ENCODE measurements at places on chromosomes 16 and 17.

- DNase-seq, result no peak
Measured at GRCh38 chr17:44757045-44757917, 1.5 kb upstream of the ADAM11 start.

GRCh38 chr16:8676737-8677375, 2.4 kb downstream of the ABAT start:
- no peak for DNase-seq

DNA sequence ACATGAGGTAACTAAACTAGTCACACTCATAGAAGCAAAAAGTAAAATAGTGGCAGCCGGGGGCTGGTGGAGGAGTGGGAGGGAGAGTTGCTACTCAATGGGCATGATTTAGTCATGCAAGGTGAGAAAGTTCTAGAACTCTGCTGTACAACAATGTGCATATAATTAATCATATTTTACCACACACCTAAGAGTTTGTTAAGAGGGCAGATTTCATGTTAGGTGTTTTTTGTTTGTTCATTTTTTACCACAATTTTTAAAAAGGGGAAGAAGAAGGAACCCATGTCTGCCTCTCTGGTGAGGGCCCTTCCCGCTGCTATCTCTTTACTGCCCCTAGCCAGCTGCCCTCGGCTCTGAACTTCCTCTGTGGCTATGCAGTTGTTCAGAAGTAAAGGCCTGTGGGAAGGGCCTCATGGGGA, 11.2 kb downstream of the CD300LB start:
- peak; percentile 63 for DNase-seq

GRCh38 chr17:39063681-39064069, 87.8 kb downstream of the PLXDC1 start:
- DNase-seq, result no peak

DNA sequence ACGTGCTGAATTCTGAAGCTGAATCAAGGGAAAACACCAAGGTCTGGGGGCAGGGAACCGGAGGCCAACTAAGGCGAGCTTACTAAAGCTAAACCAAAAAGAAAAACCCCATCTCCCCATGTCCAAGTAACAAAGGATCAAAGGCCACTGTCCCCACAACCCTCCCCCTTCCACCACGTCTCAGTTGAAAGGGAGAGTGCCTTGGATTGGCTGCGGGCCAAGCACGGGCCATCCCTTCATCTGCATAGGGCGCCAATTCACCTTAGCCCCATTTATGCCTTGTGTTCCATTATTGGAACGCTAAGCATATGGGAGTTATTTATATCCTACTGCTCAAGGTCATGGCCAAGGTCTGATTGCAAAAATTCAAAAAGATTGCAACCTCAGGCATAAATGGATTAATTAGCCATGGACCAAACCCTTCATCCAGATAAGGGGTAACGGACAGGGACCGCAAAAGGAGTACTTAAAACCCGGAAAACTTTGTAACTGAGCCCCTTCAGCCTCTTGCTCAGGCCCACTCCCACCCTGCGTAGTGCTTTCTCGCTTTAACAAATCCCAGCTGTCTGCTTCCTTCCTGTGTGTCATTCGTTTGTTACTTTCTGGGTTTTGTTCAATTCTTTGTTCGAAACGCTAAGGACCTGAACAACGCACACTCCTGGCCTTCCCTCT, 740 bp upstream of the ATP6V0D1 start:
- DNase-seq, result peak; percentile 77

- peak; percentile 43 for DNase-seq
Measured at GRCh38 chr17:7213895-7214299, 5.7 kb downstream of the DLG4 start.

DNA sequence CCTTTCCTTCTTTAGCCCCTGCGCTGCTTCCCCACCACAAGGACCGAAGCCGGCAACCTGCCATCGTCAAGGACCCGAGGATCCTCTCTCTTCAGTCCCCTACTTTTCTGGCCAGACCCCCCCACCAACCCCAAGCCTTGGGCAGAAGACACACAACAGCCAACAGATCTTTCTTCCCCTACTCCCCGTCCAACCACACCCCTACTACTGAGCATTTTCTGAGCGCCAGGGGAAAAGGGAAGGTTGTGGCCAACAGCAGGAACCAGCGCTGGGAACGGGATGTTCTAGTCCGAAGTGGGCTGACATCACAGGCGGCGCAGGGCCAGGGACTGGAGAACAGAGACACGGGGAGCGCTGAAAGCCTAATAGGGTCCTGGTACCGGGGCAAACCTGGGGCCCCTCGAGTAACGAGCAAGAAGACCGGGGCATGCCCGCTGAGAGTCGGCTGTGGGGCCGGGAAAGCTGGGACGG, 528 bp downstream of the PER1 start:
- no peak for DNase-seq

DNA sequence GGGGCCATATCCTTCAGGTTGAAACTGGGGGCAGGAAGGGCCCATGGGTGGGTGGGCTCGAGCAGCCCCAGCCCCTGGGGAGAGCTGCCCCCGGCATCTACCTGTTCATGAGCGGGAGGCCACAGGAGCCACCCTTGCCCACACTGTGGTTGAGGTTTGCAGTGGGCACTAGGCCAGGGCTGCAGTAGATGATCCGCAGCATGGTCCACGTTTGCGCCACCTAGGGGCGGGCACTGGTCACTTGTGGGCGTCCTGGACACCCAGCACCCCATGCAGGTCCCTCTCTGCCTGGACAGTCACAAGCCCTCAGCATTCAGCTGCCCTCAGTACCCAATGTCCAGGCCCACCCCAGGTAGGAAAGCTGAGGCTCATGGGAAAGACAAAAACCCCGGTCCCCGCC, 1.8 kb upstream of the JMJD8 start:
- no peak for DNase-seq

DNA sequence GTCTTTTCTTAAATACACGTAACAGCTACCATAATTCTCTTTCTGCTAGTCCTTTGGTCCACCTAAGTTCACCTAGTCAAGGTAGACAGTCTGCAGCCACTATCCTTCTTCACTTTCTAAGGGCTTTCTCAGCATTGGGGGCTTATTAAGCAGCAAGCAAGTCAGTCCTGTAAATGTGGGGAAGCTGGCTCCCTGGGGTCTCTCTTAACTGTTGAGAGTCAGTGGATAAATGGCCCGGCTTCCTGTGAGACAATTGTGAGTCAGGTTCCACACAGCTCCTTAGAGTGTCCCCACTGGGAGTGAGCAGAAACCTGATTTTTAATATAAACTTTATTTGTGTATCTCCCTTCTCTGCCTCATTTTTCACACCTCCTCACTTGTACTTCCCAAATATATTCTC, 132.1 kb downstream of the CDH13 start:
- DNase-seq, result no peak

DNA sequence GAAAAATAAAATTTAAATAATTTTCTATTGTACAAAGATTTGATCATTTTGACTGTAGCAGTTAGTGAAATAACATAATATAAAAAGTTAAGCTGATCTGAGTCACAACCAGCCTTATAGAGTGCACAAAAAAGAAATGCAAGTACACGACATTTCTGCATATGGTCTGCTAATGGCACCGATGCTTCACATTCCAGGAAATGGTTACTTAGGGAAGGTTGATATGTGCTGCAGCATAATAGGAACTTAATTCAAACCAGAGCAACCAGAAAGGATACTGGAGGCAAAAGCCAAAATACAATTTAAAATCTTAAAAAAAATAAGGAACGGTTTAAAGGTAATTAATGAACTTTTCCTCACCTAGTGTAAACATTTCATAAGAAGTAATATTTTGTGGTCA, 10.0 kb upstream of the CFDP1 start:
- DNase-seq, result no peak

- no peak for DNase-seq
Measured at GRCh38 chr16:61165797-61166196, 870.4 kb downstream of the CDH8 start.

DNA sequence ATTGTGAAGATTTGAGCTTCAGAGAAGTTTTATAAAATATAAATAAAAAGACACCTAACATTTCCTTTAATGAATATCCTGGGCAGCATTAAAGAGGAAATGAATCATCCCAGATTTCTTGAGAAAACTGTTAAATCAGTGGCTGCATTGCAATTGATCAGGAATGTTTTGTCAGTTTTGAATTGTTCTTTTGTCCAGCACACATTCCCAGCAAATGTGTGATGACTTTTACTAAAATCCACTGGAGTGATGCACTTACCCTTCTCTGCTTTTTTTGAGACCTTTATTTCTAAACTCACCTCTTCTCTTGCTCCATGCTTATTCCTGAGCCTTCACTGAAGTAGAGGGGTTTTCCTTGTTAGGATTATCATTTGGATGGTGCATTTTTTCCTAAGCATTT, 1307.2 kb downstream of the CDH8 start:
- DNase-seq, result no peak

DNA sequence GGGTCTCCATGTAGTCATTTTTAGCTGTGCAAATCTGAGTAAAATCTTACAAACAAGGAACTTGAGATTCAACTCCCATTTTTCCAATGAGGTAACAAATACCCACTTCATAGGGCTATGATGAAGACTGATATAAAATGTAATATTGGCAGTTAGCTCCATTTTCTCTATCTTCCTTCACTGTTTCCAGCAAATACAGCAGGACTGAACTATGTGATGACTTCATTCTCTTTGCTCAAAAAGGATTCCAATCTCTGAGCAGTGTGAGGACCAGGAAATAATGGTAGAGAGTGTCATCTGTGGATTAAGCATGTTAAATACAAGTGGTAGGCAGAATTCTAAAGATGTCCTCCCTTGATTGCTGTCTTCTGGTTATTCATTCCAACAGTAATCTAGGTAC, 18.3 kb downstream of the RND2 start:
- DNase-seq, result no peak

- DNase-seq, result no peak
Measured at GRCh38 chr17:50471009-50471905, 2.6 kb upstream of the CHAD start.

- no peak for DNase-seq
Measured at GRCh38 chr16:85629326-85629725, 16.2 kb downstream of the GSE1 start.

GRCh38 chr16:55250701-55251100, 73.3 kb upstream of the IRX6 start:
- no peak for DNase-seq

DNA sequence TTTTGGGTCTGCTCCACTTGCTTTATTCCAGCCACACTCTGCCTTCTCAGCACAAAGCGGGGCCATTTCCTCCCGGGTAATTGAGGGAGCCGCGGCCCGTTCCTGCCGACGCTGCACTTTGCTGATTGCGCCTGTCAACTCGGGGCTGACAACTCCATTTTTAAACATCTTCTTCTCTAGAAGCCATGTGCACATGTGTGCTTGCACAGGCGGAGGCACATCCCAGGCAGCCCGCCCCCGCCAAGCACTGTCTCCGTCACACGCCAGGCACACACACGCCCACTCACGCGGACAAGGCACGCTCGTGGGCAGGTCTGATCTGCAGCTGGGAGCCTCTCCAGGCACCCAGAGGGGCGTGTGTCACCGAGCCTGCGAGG, 63.2 kb downstream of the ENGASE start:
- peak; percentile 88 for DNase-seq

GRCh38 chr16:53769787-53770186, 65.8 kb downstream of the FTO start:
- no peak for DNase-seq

DNA sequence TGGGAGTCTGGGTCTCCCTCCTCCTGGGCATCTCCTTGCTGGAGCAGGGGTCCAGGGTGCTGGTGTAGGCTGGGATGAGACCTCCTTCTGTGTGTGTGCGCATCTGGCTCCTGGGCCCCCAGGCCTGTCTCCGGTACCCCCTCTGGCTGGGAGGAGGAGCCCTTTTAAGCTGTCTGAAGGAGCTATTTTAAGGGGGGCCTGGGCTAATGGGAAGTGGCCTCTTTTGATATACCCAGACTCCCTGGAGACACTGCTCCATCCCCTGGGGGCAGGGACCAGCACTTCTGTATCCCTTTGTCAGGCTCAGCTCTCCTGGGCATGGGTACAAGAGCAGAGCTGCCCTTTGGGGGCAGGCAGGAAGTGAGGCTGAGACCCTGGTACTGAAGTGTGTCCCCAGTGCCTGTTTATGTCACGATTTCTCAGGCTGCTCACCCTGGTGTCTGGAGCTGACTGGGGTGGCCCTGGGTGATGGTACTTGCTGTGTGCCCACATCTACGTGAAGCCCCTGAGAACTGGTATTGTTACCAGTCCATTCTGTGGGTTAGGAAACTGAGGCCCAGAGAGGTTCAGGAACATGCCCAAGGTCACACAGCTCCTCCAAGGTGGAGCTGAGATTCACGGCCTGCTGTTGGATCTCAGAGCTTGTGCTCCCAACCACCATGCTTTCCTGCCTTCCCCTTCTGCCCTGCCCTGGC, 6.5 kb downstream of the ADCY7 start:
- peak; percentile 1 for DNase-seq

- no peak for DNase-seq
Measured at GRCh38 chr17:59767176-59767575, 59.7 kb downstream of the VMP1 start.

GRCh38 chr17:65774787-65775186, 213.3 kb upstream of the AXIN2 start:
- DNase-seq, result no peak

DNA sequence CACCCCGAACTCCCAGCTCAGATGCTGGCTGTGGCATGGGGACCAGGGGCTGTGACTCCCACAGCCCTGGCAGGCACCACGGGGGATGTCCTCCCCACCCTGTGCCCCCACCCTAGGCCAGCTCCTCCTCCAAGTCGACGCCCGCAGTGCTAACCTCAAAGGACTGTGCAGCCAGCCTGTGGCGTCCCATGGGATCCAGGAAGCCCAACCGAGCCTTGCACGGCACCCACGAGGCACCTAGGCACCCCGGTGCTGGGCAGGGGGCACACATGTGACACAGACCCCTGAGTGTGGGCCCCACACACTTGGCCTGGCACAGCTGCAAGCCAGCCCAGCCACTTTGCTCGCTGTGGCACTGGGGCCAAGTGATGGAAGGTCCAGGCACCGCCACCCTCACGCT, 3.9 kb downstream of the GCGR start:
- DNase-seq, result no peak

GRCh38 chr17:1462164-1463112, 6.4 kb upstream of the CRK start:
- DNase-seq, result peak; percentile 4

DNA sequence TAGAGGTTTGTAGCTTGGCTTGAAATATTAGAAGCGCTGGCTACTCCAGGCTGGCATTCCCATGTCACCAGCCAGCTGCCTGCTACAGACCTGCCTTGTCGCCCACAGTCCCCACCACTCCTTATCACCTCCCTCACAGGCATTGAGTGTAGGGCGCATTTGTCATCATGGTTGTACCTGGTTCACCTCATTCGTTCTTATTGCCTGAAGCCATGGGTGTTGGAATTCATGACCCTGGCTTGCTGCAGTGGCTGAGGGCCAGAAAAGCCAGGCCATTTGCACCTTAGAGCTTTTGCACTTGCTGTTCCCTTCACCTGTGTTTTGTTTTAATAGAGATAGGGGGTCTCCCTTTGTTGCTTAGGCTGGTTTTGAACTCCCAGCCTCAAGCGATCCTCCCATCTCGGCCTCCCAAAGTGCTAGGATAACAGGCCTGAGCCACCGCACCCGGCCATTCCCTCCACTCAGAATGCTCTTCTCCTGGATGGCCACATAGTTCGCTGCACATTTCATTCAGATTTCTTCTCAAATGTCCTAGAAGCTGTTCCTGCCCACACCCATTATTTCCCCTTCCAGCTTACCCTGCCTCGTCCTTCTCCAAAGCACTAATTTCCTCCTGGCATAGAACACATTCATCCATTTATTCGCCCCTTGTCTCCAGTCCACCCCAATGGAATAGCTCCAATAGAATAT, 97.6 kb downstream of the C16orf78 start:
- DNase-seq, result no peak

Data from RPMI8226 (cell line).